ENCODE measurements at places on chromosomes 11 and 22.
A peak's percentile ranks its signal among the peaks of the same experiment; 100 is the strongest.

DNA sequence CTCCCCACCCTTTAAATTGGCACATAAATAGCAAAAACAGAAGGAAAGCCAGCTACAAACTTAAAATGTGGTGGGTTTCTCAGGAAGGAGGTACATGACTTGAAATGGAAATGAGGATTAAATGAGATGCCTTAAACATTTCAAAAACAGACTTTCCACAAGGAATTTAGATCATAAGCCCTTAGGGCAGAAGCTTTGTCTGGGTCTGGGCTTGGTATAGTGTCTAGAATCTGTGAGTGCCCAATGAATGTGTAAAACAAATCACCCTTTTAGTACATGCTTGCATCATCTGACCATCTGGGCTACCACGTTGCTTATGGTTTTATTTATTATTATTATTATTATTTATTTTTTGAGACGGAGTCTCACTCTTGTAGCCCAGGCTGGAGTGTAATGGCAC lies 37.1 kb upstream of the CREB3L1 start:
- DNase-seq: no peak

DNA sequence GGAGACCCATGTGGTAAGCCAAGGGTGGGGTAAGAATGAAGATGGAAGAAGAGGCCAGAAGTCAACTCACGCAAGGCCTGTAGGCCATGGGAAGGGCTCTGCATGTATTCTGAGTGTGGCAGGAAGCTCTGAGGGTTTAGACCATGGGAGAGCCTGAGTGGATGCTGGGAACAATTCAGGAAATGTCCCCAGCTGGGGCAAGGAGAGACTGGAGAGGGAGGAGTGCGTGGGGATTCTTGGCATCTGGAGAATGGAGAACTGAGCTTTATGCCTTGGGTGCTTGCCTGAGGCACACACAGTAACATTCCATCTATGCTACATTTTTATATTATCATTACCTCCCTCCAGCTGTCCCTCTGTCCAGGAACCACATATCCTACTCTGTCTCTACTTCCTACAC lies 50.4 kb upstream of the CD82 start:
- DNase-seq: no peak

GRCh38 chr11:99177446-99177845 lies 156.7 kb downstream of the CNTN5 start:
- no peak for DNase-seq

- DNase-seq: no peak
Observed at GRCh38 chr11:34337016-34337415, 20.8 kb downstream of the ABTB2 start.

- DNase-seq: no peak
Observed at GRCh38 chr11:9039198-9039597, 35.4 kb upstream of the NRIP3 start.

DNA sequence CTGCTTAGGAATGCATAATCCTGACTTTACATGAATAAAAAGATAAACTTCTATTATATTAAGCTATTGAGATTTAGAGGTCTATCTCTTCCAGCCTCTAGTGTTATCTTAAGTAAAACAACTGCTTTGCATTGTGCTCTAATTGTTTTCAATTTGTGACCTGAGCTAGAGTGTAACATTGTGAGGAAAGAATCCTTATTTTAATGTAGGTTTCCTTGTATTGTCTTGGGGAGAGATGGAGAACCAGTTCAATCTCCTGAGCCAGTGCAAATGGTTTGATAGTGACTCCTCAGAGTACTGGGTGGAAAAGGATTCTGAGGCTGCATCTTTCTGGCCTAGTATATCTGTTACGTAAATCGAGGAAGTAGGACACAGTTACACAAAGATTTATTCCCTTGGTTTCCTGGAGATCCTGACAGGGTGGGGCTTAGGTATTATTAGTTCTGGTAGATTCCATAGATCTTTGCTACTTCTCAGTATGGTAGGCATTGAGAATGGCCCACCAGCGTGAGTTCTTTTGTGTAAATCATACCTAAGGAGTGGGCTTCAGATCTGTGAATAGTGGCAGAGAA lies 683.5 kb upstream of the CCDC179 start:
- no peak for DNase-seq

GRCh38 chr11:94521684-94522083 lies 9.4 kb downstream of the C11orf97 start:
- DNase-seq: peak; percentile 7

DNA sequence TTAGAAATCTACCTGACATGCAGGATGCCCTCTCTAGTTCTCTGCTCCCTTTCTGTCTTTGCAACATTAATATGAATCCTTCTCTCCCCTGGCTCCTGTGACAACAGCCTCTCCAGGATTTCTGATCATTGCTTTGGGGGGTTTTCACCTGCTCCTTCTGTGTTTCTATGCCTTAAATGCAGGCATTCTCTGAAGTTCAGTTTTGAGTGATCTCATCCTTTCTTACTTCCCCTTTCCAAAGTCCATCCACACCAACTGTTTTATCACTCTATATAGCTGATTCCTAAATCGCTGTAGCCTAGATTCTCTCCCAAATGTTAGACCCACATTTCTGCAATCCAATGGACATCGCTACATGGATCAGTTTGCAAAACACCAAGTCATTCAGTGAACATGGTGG lies 330.7 kb upstream of the NCAM1 start:
- no peak for DNase-seq

GRCh38 chr11:116610190-116610589 lies 162.6 kb downstream of the BUD13 start:
- DNase-seq: no peak

DNA sequence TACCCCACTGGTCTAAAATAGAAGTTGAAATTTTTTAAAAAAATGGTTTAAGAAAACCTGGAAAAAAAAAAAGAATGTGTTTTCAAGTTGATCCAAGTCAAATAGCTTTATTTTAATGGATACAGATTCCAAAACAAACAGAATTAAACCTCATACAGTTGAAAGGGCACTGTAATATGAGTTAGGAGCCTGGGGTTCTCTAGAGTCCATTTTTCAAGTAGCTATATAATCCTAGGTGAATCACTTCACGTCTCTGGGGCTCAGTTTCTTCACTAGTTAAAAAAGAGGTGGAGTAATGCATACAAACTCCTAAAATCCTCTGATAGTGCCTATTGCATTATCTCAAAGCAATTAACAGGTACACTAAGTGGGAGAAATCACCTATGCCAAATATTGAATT lies 132.9 kb downstream of the BBOX1 start:
- DNase-seq: no peak

GRCh38 chr22:17152340-17152739 lies 6.7 kb downstream of the HDHD5 start:
- DNase-seq: no peak

GRCh38 chr11:62120001-62120400 lies 3.8 kb upstream of the INCENP start:
- no peak for DNase-seq

GRCh38 chr22:19984851-19985811 lies 31.5 kb downstream of the ARVCF start:
- no peak for DNase-seq

DNA sequence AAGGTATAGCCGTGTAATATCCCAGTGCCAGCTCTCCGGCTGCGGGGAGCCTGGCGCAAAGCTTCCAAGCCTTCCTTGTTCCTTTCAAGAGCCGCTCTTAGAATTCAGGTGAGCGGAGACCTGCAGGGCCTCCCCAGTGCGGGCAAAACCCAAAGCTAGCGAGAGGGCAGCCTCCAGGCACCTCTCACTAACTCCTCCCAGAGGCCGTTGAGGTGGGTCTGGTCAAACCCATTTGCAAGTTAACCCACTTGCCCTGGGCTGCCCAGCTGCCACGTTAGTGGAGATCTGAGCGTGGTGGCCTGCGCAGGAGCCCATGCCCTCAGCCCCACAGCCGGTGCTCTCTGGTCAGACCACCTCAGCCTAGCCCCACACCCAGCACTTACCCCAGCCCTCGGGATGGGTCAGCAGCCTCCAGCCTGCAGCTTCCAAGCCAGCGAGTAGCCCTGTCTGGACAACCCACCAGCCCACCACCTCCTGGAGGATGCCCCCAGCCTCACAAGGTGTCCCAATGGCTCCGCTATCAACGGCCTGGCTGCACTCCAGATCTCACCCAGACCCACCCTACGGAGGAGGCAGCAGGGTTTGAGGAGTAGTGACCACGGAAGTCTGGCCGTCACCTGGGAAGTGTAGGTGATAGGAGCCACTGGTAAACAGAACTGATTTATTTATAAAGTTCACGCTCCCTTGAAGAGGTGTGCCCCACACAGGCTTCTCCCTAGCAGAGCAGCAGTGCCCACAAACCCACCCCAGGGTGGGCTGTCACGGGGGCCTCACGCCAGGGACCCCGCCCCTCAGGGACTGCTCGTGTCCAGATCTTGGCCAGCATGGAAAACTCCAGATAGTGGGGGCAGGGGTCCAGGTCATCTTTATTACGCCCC lies 2.3 kb downstream of the ASCL2 start:
- no peak for DNase-seq

DNA sequence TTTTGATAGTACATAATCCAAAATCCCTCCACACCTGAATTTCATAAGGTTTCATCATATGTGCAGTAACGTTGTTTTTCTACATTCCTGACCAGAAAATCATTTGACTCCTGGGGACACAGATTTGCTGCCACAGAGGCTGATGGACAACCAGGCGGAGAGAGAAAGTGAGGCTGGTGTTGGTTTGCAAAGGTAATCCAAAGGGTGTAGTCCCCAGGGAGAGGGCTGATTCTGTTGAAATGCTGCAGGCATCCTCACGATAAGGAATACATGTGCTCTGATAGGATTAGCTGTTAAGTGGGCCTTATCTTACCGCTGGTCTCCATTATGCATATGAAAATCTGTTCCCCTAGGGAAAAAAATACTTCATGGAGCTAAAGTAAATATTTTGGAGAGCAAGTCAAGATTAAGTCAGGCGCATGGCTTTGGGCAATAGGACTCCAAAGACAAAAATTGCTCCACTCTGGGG lies 8.1 kb downstream of the APOL6 start:
- no peak for DNase-seq

GRCh38 chr22:23529166-23530103 lies 50.7 kb downstream of the IGLL1 start:
- no peak for DNase-seq

- no peak for DNase-seq
Observed at GRCh38 chr11:117806846-117807245, 9.8 kb upstream of the DSCAML1 start.

GRCh38 chr11:110337570-110338193 lies 41.3 kb upstream of the RDX start:
- DNase-seq: no peak

DNA sequence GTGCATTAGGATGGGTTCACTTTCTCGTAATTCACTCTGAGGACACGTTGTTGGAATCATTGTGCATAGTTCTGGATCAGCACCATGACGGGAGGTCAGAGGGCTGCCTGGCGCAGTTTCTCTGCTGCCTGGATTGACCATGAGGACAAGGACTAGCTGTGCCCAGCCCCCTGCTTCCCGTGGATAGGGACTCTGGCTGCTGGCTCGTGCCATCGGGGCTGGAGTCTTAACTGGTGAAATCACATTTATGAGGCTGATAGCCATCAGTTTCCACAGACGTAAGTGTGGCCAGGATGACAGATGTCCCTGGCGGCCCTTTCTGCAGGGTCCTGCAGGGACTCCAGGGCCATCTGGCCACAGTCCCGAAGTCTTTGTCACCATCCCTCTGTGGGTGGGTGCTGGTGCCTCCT lies 24.1 kb upstream of the GRAMD4 start:
- DNase-seq: no peak

DNA sequence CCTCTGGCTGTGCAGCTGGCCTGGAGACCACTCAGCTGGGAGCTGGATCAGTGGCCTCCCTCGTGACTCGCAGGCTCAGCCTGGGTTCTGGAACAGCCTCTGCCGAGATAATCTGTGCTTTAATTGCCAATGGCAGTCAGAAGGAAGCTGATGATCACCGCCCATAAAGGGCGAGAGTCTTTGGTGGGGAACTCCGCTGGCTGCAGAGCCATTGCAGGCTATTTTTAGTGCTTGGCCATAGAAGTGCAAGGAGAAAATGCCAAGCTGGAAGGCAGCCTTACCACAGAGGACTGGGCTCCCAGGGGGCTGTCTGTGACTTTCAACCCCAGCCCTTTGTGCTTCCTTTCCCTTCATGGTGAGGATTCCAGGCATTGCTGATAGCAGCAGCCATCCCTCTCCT lies 62.2 kb upstream of the TENM4 start:
- no peak for DNase-seq

GRCh38 chr11:1934335-1935155 lies 12.6 kb upstream of the MRPL23 start:
- no peak for DNase-seq

DNA sequence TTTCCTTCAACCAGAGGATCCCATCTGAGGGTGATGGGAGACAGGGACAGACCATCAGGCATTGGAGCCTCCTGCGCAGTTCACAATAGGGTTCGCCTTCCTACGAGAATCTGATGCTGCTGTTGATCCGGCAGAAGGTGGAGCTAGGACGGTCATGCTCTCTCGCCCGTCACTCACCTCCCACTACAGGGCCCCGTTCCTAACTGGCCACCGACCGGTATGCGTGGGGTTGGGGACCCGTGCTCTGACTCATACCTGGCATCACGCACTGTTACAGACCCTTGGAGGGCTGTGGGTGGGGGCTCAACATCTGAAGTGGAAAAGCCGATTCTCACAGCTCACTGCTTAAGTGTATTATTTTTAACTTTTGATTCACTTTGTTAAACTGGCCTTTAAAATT lies 402.3 kb downstream of the BRD1 start:
- no peak for DNase-seq

- no peak for DNase-seq
Observed at GRCh38 chr22:47094861-47095330, 332.4 kb downstream of the TBC1D22A start.

GRCh38 chr11:113287801-113288200 lies 26.6 kb upstream of the TTC12 start:
- DNase-seq: no peak

GRCh38 chr22:50016988-50017700 lies 4.6 kb upstream of the IL17REL start:
- DNase-seq: no peak

DNA sequence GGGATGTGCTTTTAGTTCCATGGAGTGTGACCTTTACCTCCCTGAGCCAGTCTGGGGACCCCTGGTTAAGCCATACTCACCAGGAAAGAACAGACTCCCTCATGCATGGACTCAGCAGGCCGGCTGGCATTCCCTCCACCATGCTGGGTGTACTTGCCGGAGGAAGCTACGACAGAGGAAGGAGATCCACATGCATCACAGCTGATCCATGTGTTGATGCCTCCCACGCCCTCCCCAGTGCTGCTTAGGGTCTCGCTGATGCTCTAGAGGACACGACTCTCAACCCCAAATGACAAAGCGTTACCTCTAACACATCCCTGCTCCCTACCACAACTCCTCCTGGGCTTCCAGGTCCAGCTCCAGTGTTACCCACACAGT lies 39.8 kb downstream of the GAB4 start:
- no peak for DNase-seq
